Esophagus muscularis mucosa (tissue), 4 donors: ENCODE measurements at places on chromosomes 12 and 14.

DNA sequence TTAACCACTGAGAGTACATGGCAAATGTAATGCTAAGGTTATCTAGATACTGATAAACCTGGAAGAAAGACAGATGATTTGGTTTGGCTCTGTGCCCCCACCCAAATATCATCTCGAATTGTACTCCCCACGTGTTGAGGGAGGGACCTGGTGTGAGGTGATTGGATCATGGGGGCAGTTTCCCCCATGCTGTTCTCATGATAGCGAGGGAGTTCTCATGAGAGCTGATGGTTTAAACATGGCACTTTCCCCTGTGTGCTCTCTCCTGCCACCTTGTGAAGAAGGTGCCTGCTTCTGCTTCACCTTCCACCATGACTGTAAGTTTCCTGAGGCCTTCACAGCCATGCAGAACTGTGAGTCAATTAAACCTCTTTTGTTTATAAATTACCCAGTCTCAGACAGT, 14.2 kb downstream of the NOXRED1 start:
- H3K36me3 ChIP-seq = no peaks in the 10 kb centered on the region
- H3K4me1 ChIP-seq = no peaks in the 10 kb centered on the region

- peaks cover 82% of the 10 kb centered on the region for H3K36me3 ChIP-seq
- DNase-seq = no peak
- H3K4me3 ChIP-seq = no peak overlapping the region
- H3K4me1 ChIP-seq = no peaks in the 10 kb centered on the region
Measured at GRCh38 chr12:132026061-132026795, 76.5 kb downstream of the EP400 start.

- no peaks in the 10 kb centered on the region for H3K27me3 ChIP-seq
- H3K27ac ChIP-seq = peak overlapping the region; percentile 97
- H3K4me1 ChIP-seq = peaks cover 37% of the 10 kb centered on the region
- no peak for DNase-seq
Measured at GRCh38 chr14:39267608-39268005, 33.9 kb downstream of the MIA2 start.

- no peak overlapping the region for H3K27ac ChIP-seq
- no peak for DNase-seq
- H3K4me1 ChIP-seq = peaks cover 26% of the 10 kb centered on the region
- no peaks in the 10 kb centered on the region for H3K27me3 ChIP-seq
- H3K36me3 ChIP-seq = no peaks in the 10 kb centered on the region
- no peak overlapping the region for H3K4me3 ChIP-seq
Measured at GRCh38 chr12:94793191-94793595, 142.8 kb upstream of the TMCC3 start.

DNA sequence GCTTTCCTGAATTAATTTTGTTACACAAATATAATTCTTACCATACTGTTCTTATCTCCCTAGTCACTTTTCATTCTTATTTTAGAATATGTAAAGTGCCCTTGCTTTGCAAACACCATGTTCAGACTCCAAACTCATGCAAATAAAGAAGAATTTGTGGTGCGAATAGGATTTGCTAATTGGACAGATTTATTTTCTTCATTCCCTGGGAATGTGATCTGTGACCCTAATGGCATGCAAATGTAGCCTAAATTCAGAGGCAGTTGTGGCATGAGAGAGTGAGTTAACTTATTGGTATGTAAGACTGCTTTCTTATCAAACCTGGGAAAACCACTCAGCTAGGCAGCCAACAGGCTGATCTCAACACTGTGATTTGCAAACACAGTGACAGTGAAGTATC, 10.0 kb downstream of the CAPZA3 start:
- H3K27me3 ChIP-seq = no peaks in the 10 kb centered on the region
- H3K4me3 ChIP-seq = no peak overlapping the region
- peaks cover 14% of the 10 kb centered on the region for H3K4me1 ChIP-seq
- H3K27ac ChIP-seq = no peak overlapping the region
- no peak for DNase-seq

DNA sequence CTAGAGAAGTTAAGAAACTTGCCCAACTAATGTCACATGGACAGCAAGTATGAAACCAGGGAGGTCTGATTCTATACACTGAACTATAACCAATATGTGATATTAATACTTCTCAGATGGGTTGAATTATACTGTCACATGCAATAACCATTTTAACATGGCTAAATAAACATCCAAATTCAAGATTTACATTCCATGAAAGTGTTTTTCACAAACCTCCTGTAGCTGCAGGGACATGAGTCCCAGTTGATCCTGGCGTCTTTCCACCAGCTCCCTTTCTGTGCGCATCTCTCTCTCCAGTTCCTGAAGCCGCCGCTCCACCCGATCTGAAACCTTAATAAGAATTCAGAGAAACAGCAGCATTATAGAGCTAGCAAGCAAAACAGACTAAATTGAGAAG, 79.0 kb downstream of the CEP128 start:
- H3K4me3 ChIP-seq = no peak overlapping the region
- H3K36me3 ChIP-seq = no peaks in the 10 kb centered on the region
- H3K4me1 ChIP-seq = no peaks in the 10 kb centered on the region
- no peaks in the 10 kb centered on the region for H3K27me3 ChIP-seq
- no peak for DNase-seq
